ENCODE measurements at places on chromosomes 5 and 9.

DNA sequence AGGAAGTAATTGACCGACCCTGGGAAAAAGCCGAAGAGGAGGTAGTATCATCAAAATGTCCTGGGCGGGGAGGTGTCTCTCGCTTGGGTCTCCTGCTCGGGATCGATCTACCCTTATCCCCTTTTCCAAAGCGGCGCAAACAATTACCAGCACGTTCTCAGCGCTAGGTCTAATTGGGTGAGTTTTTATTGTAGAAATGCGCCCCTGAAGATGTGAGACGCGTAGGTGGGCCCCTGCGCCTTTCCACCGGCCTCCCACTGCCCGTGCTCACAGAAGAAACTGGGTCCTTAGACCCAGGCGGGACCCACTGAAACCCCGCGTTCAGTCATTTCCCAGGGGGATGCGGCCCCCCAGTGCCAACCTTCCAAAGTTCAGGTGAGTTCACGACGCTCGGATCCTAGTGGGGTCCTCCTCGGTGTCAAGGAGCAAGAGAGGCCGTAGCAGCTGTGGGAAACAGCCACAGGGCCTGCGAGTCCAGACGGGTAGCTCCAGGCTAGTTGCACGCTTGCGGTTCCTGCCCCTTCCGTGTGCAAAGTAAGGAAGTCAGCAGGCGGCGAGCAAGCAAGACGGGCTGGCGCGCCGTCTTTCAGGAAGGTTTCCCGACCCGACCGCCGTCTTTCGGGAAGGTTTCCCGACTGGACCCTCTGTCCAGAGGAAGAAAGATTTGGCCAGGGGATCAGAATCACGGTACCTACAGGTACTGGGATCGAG is 1.5 kb downstream of the SMIM32 start:
- no peak for DNase-seq

GRCh38 chr9:98897745-98898144 is 46.0 kb upstream of the COL15A1 start:
- no peak for DNase-seq

- DNase-seq: no peak
Measured at GRCh38 chr5:151215546-151215880, 8.4 kb downstream of the CCDC69 start.

- DNase-seq: no peak
Measured at GRCh38 chr9:10172476-10172875, 440.3 kb downstream of the PTPRD start.

- no peak for DNase-seq
Measured at GRCh38 chr5:321726-322251, 275 bp downstream of the AHRR start.

- DNase-seq: no peak
Measured at GRCh38 chr5:152164860-152165259, 240.2 kb upstream of the GLRA1 start.

Data from inflammatory macrophage treated with lipopolysaccharide for 4 hours (primary cell).